Retina (tissue), 1 donor: ENCODE measurements at places on chromosomes 2 and 18.

- no peak for DNase-seq
Measured at GRCh38 chr2:25381502-25381901, 39.8 kb upstream of the DNMT3A start.

DNA sequence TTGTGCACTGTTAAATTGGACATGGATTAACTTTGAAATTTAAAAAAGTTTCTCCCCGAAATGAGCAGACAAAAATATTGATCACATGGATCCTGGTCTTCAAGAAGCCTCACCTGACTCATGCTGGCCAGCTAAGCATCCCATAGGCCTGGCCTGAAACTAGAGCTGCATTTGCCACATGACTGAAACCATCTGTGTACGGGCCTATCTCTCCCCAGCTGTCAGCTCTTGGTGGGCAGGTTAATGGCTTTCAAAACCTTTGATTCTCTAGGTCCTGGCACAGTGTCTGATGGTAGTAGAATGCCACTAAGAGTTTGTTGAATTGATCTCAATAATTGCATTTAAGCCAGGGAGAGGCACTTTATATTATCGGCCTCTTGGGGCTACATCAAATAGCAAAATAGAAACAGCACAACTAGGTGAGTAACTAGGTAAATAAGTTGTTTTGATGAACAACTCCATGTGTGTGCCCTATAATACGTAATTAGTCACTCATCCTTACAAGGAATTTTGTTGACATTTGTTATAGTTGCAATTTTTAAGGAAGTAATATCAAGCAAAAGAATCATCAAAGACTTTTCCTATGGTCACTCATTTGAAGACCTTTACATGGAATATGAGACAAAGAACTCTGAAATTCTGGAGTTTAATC lies 251.1 kb downstream of the SP3 start:
- no peak for DNase-seq

- no peak for DNase-seq
Measured at GRCh38 chr2:193965263-193965662, 1691.8 kb upstream of the SLC39A10 start.

- DNase-seq, result peak; percentile 28
Measured at GRCh38 chr2:204081487-204082425, 145.2 kb downstream of the ICOS start.

- DNase-seq, result no peak
Measured at GRCh38 chr2:25400169-25400568, 58.4 kb upstream of the DNMT3A start.

DNA sequence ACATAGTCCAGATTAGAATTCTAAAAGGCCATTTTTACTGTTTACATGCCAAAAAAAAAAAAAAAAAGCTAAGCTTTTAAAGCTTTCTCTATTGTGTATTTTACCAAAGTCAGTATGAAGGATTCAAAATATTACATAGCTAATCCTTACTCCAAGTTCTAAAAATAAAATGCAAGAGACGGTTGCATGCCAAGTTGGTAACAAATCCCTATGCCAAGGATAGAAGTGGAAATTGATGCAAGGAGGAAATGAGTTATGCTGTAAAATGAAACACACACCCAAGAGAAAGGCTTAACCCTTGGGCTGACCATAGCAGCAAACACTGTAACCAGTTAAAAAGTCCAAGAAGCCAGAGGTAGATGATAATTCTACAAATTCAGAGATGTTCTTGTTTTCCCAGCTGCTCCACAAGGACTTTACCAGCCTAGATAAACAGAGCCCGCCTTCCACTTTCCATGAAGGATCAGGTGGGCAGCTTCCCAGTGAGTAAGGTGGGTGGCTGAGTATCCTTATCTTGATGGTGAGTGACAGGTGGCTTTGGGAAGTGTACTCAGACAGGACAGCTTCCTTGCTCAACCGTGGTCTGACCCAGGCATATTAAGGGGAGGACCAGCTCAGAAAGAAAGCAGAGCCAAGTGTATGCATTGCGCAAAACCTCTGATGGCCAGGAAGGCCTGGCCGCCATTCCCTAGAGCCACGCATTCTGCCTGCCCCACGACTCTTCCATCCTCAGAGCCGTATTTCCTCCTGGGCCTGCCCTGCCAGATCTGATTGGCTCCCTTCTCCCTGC lies 34.4 kb downstream of the ATP8B1 start:
- DNase-seq, result no peak

GRCh38 chr2:154125891-154126290 lies 254.2 kb downstream of the GALNT13 start:
- DNase-seq, result no peak

GRCh38 chr2:240468303-240469238 lies 33.1 kb downstream of the GPC1 start:
- no peak for DNase-seq

DNA sequence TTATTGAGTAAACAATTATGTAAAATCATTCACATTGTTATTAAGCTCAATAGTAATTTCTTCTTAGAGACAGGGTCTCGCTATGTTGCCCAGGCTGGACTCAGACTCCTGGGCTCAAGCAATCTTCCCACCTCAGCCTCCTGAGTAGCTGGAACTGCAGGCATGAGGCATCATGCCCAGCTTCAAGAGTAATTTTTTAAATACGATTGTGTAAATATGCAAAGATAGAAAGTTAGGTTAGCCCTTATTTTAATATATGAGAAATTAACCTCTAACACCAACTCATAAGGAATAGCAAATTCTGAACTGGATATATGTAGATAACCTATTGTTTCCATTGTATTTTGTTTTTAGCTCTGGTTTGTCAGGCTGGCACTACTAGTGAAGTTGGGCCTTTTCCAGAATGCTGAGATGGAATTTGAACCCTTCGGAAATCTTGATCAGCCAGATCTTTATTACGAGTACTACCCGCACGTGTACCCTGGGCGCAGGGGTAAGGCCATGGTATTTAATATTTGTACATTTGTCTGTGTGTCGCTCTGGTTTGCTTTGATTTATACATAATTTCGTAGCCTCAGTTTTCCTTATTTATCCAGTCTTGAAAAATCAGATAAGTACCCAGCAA lies 44.8 kb downstream of the TRAPPC12 start:
- no peak for DNase-seq

DNA sequence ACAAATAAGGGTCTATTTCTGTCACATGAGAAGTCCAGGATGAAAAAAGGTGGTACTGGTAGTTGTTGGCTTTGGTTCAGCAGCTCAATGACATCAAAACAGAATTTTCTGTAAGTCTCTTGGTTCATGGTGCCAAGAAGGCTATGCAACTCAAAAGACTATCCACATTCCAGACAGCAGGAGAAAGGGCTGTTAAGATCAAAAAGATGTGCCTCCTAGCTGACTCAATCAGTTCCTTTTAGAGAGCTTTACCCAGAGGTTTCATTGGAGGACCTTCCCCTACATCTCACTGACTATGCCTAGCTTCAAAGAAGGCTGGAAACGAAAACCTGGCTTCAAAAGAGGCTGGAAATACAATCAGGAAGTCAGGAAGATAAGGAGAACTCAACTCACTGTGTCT lies 98.0 kb downstream of the DYM start:
- DNase-seq, result no peak

DNA sequence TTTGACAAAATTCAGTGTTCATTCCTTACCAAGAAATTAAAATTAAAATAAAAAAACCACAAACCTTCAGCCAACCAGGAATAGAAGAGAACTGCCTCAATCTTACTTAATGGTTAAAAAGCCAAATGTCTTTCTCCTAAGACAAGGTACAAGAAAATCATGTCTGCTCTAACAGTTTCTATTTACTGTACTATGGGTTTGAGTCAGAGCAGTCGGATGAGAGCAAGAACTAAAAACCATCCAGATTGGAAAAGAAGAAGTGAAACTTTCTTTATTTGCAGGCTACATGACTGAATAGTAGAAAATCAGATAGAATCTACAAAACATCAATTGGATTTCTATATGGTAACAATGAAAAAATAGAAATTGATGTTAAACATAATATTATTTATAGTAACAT lies 555.5 kb upstream of the TNP1 start:
- DNase-seq, result no peak

DNA sequence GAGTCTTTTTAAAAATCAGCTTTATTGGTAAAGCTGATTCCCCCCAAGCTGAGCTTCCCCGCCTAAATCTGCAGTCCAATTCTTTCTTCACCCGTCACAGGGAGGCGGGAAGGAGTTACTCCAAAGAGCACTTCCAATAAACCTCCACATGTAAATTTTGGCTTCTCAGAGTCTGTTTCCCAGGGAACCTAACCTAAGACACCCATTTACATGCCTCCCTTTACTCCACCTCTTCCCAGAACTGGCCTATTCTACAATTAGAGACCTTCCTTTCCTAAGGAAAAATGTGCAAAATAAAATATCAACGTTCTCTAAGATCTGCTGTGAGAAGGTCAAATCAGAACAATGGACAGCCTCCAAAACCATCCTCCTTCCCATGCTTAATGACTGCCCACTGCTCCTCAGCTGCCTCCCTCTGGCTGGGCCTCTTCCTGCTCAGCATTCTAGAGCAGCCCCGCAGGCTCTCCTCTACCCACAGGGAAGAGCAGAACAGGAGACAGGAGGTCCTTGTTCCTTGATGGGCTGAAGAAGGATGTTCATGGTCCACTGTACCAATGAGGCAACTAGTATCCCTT lies 63.6 kb downstream of the ONECUT2 start:
- no peak for DNase-seq

DNA sequence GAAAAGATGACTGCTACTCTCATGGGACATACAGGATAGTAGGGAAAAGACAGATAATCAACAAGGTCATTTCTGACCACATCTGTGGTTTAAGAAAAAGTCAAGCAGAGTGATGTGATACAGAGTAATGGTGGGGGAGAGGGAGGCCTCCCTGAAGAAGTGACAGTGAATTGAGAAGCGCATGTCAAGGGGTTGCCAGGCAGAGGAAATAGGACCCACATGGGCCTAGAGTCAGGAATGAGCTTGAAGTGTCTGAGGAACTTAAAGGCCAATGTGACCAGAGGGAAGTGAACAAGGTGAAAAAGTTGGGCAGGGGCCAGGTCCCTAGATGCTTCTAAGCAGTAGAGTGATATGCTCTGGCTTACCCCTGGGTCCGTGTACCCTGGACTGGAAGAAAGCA lies 113.5 kb upstream of the PPP1CB start:
- DNase-seq, result no peak

DNA sequence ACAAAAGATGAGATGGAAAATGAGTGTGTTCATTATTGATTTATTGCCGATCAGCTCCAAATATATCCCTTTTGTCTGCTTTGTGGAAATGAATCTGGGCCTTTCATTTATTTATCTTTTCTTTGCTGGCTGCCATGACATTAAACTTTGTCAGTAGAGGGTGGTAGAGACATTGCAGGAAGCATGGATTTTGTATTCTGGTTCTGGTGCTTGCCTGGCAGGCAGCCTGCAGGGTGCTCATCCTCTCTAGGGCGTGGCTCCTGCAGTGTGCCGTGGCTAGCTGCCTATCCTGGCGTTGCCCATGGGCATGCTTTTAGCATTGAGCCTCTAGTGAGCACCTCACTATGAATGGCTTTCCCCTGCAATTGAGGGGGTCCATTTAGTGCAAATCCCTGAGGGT lies 593.1 kb downstream of the RNF144A start:
- DNase-seq, result no peak

GRCh38 chr2:175579646-175580045 lies 398.1 kb upstream of the ATP5MC3 start:
- no peak for DNase-seq

DNA sequence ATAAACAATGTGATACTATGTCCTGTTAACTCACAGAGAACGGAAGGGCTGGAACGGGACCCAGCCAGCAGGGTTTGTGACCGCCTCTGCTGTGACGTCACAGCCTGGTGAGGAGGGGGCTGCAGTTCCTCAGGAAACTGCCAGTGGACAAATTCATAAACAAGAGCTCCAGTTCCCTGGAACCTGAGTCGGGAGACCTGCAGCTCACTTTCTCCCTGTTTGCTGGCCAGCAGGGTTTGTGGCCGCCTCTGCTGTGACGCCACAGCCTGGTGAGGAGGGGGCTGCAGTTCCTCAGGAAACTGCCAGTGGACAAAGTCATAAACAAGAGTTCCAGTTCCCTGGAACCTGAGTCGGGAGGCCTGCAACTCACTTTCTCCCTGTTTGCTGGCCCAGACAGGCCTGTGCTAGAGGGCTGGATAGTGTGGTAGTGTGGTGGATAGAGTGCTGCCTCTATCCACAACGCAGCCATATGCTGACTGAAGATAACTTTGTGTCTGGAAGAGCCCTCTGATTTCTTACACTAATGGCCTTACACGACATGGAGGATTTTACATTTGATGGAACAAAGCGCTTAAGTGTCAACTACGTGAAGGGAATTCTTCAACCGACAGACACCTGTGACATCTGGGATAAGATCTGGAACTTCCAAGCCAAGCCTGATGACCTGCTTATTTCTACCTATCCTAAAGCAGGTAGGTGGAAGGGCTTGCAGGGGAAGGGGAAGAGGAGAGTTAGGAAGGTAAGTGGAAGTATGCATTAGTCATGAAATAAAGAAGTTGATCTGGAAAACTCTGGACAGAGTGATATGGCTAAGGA lies at the start of gene SULT1C4:
Gene SULT1C4, plus strand, starts transcription at position 140 of the 816 bp plus-strand sequence. Its CDS starts 384 bp downstream, at position 524.
- DNase-seq, result peak; percentile 91

DNA sequence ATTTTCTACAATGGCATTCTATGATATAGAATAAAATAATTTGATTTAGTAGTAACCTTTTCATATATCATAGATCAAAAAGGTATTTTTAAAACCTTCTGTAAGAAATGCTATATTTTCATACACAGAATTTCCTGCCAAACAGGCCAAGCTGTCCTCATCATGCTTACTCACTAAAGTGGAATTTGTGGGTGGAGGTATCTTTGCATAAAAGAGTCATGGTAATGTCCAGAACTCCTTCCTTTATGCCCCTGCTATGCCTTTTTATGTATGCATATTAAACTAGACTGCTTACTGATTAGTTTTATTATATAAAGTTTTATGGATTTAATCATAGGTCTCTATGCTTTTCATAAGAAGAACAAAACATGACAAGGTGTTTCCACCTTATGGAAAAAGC lies 27.5 kb upstream of the MARCHF7 start:
- DNase-seq, result no peak

- no peak for DNase-seq
Measured at GRCh38 chr2:65120990-65121693, 8.8 kb downstream of the RAB1A start.

DNA sequence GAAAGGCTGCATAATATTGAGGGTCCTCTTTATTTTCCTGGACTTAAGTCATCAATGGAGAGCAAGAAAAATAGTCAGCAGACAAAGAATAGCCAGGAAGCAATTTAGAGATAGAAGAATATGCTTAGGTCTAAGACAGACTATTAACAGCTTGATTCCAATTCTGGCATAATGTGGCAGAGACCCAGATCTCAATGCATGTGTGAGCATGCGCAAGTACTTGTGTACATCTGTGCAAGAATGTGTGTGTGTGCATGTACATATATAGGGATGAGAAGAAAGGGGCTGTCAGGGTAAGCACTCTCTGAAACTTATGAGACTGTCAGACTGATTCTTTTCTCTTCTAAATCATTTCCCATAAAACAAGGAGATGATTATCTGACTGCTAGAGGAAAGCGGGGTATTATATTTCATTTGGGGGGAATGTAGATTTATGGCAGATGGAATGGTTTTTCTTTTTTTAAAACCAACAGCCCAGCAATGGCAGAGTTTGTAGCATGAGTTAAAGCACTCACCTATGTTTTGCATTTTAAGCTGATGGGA lies 381.3 kb upstream of the SPRED2 start:
- DNase-seq, result no peak

GRCh38 chr2:168796583-168797285 lies 5.7 kb upstream of the NOSTRIN start:
- no peak for DNase-seq
